Astrocyte (in vitro differentiated cells and primary cell): ENCODE measurements at places on chromosomes 6 and 20. TPM values are rescaled to one million over a fixed set of nuclear protein-coding genes. Genes with fewer than 3 reads are reported as not detected.

GRCh38 chr20:44886266-44886651 lies 754 bp downstream of the YWHAB start:
- H3K27me3 ChIP-seq: no peaks in the 10 kb centered on the region
- peaks cover 18% of the 10 kb centered on the region for H3K4me1 ChIP-seq
- H3K36me3 ChIP-seq: peaks cover 3% of the 10 kb centered on the region
- H3K27ac ChIP-seq: peak overlapping the region; percentile 90
- DNase-seq: no peak
- peak overlapping the region; percentile 95 for H3K4me3 ChIP-seq

BPI gene
- not detected in 2 replicates for total RNA-seq

DNA sequence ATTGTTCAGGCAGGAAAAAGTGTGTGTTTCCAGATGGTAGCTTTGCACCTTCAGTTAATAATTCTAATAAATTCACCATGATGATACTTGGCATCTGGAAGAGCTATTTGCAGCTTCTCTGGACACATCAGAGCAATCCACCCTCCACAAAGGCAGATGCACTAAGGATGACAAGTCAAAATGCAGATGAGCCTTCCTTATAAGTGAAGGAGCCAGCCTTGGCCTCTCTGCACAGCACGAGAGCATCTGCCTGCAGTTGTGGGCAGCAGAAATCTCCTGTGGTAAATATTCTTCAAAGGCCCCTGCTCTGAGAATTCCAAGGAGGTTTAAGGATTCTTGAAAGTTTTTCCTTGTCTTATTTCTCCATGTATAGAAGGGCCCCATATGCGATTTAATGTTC lies 6.9 kb upstream of the POM121L2 start:
- H3K27me3 ChIP-seq: peaks cover 3% of the 10 kb centered on the region
- no peaks in the 10 kb centered on the region for H3K4me1 ChIP-seq
- no peak overlapping the region for H3K27ac ChIP-seq

CYP24A1 gene
- 0.60 and 0.73 TPM in 2 replicates for total RNA-seq

DNA sequence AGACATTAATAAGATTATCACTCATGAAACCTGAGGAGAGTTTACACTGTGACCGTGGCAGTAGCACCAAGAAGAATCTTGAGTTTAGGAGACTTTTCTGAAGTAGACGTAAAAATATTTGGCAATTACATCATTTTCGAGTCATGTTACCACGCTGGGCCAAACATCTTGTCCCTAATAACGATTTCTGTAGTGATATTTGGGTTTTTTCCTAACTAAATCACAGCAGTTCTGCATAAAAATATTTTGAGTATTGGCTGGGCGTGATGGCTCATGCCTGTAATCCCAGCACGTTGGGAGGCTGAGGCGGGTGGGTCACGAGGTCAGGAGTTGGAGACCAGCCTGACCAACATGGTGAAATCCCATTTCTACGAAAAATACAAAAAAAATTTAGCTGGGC lies 262.4 kb downstream of the PHF3 start:
- no peaks in the 10 kb centered on the region for H3K36me3 ChIP-seq
- no peaks in the 10 kb centered on the region for H3K27me3 ChIP-seq
- H3K27ac ChIP-seq: peak overlapping the region; percentile 7

GRCh38 chr6:81689580-81689979 lies 62.9 kb downstream of the TENT5A start:
- no peak overlapping the region for H3K4me3 ChIP-seq
- H3K36me3 ChIP-seq: no peaks in the 10 kb centered on the region
- H3K27ac ChIP-seq: no peak overlapping the region
- no peaks in the 10 kb centered on the region for H3K27me3 ChIP-seq
- H3K4me1 ChIP-seq: no peaks in the 10 kb centered on the region

DNA sequence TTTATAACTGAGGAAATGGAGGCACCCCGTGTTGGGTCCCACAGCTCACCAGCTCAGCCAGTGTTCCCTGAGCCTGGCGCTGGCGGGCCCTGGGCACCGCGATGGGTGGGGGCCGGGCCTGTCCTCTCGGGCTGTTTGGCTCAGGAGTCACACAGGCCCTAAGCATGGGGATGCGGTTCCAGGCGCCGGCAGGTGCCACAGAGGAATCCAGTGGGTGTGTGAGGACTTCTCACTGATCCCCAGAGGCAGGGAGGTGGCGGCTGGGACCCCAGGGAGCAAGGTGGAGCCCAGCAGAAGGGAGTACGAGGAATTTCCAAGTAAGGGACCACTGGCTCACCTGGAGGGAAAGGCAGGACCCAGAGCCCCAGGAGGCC lies 57.5 kb downstream of the IRF4 start:
- H3K4me3 ChIP-seq: no peak overlapping the region
- no peak overlapping the region for H3K27ac ChIP-seq
- no peak for DNase-seq
- peaks cover 7% of the 10 kb centered on the region for H3K27me3 ChIP-seq
- H3K4me1 ChIP-seq: no peaks in the 10 kb centered on the region

CTCFL gene
- not detected in 2 replicates for total RNA-seq

MEI4 gene
- total RNA-seq: 0.54 and 0.58 TPM in 2 replicates

DNA sequence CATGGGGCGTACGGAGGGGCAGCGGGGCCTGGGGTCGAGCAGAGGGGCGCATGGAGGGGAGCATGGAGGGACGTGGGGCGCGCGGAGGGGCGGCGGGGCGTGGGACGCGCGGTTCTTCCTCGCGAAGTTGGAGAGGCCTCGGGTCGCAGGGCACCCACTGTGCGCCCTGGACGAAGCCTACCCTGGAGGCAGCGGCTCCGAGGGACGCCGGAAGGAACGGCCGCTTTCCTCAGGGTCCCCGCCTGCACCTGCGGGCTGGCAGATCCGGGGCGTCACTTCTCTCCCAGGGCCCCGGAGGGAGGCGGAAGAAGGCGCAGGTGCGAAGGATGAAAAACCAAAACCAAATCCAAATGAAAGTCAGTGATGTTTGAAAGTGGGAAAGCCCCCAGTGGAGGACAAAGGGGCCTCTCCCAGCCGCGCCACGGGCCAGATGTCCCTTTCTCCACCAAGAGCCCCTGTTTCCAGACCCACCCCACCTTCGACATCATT lies 142.1 kb upstream of the PDE10A start:
- H3K4me3 ChIP-seq: no peak overlapping the region
- no peaks in the 10 kb centered on the region for H3K36me3 ChIP-seq
- no peak overlapping the region for H3K27ac ChIP-seq
- no peak for DNase-seq
- peaks cover 2% of the 10 kb centered on the region for H3K4me1 ChIP-seq
- H3K27me3 ChIP-seq: peaks cover 3% of the 10 kb centered on the region

- no peak overlapping the region for H3K27ac ChIP-seq
- H3K27me3 ChIP-seq: peaks cover 5% of the 10 kb centered on the region
- no peaks in the 10 kb centered on the region for H3K36me3 ChIP-seq
- H3K4me3 ChIP-seq: no peak overlapping the region
- peak; percentile 33 for DNase-seq
Measured at GRCh38 chr6:10248378-10248843, 166.5 kb downstream of the TFAP2A start.

GRCh38 chr6:137093183-137094069 lies 48.7 kb upstream of the IL20RA start:
- no peak for DNase-seq
- H3K4me1 ChIP-seq: no peaks in the 10 kb centered on the region
- no peaks in the 10 kb centered on the region for H3K36me3 ChIP-seq
- no peak overlapping the region for H3K4me3 ChIP-seq
- no peak overlapping the region for H3K27ac ChIP-seq
- peaks cover 8% of the 10 kb centered on the region for H3K27me3 ChIP-seq

DNA sequence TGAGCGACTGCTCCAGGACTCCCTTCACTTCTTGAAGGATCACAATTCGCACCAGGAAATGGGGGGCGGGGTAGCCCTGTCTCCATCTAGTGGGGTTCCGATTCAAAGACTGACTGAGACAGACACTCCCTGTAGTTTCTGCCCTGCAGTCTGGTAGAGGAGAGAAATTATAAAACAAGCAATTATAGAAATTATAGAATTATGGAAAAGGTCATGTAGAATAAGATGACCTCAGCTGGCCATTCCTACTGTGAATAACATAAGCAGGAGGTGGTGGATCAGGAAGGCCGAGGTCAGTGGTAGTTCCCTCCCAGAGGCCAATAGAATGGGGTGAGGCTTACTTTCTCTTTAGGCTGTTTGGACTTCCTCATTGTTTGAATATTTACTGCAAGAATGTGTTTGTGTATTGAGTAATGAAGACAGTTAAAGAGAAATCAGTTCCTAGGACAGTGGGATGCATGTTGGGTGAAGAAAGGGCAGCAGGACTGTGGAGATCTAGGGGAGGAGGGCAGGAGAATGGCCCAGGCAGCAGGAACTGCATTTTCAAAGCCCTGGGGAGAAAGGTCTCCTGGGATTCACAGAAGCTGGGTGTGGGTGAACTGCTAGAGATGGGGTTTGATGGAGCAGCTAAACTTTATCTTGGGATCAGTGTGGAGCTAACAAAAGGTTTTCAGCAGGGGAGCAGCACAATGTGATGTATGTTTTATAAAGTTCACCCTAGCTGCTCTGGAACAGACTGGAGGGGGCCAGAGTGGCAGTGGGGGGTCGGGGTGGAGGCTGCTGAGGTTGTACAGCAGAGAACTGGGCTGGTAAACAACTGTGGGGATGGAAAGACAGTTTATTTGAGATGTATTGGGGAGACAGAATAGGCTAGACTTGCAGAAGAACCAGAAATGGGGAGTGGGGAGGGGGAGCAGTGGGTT lies 2.1 kb downstream of the ZNF341 start:
- H3K27ac ChIP-seq: no peak overlapping the region
- no peaks in the 10 kb centered on the region for H3K27me3 ChIP-seq
- no peak overlapping the region for H3K4me3 ChIP-seq
- no peaks in the 10 kb centered on the region for H3K36me3 ChIP-seq

NOX3 gene
- 0.30 TPM in 1 of 2 replicates, not detected in the other for total RNA-seq

DNA sequence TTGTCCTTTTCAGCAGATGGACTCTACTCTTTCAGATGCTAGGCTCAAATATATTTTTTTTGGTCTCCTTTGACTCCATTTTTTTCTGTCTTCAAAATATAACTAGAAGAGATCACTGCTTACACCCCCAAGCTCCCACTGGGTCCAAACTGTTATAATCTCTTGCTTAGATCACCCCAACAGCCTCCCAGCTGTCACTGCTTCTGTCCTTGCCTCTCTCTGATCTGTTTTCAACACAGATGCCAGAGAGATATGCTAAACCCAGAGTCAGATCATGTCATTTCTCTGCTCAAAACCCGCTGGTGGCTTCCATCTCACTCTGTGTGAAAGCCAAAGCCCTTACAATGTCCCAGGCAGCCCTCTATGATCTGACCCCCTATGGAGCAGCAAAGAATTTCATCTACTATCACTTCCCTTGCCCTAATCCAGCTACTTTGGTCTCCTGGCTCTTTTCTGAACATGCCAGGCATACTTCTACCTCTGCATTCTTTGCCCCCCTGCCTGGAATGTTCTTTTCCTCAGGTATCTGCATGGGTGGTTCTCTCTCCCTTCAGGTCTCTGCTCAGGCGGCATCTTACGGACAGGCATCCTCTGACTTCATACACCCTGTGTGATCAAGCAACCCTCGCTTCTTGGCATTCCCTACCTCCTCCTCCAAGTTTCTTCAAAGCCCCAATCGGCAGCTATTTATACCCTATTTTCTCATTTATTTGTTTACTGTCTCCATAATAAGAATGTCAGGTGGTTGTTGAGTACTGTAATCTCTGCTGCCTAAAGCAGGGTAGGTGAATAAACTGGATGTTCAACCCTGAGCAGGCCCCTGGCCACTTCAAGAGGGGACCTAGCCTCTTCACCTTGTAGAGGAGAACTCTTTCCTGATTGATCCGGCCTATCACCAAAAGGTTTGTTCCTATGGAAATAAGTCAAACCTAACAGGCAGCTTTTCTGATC lies 43.6 kb upstream of the SLC4A11 start:
- H3K27me3 ChIP-seq: no peaks in the 10 kb centered on the region
- no peak overlapping the region for H3K4me3 ChIP-seq
- peaks cover 38% of the 10 kb centered on the region for H3K36me3 ChIP-seq

TBX18 gene
- 12.2 and 12.5 TPM in 2 replicates for total RNA-seq

DNA sequence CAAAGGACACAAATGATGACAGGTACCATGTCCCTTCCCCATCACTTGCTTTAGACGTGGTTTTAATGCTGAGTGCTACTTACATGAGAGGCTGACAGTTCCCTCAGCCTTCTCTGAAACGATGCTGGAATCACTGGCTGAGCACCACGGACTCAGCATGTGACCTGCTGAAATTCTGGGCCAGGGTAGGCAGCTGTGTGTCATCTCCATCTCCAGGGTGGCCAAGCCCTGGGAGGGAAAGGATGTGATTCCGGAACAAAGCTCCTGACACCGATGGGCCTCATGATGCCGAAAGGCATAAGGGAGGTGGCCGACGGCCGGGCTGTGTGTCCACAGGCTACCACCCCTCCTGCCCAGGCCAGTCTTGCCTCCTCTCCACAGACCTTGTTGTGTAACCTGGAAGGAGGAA lies 184.3 kb upstream of the CST7 start:
- H3K4me1 ChIP-seq: peaks cover 10% of the 10 kb centered on the region
- H3K27ac ChIP-seq: no peak overlapping the region
- H3K36me3 ChIP-seq: no peaks in the 10 kb centered on the region
- no peaks in the 10 kb centered on the region for H3K27me3 ChIP-seq
- H3K4me3 ChIP-seq: no peak overlapping the region

DNA sequence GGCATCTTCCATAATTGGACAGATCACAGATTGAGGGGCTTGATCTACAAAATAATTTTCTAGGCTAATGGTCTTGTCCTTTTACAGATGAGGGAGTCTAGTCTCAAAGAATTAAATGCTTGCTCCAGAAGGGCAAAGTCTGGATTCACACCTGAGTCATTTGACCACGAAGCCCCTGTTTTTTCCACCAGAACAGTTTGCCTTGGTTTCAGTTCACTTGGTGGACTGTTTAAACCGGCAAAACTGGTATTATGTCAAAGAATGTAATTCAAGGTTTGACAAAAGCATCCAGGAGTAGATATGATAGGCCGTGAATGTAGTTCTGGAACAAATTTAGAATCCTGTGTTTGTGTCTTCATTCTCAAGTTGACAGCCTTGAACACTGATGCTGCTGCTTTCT lies 3.3 kb downstream of the MYO6 start:
- peaks cover 22% of the 10 kb centered on the region for H3K4me1 ChIP-seq
- peak; percentile 31 for DNase-seq
- no peaks in the 10 kb centered on the region for H3K27me3 ChIP-seq
